Urothelium cell line (cell line): ENCODE measurements at places on chromosomes 11 and 22.

- peak; percentile 86 for DNase-seq
These were observed 1.5 kb downstream of the CASTOR1 start for GRCh38 chr22:30287648-30288418.

DNA sequence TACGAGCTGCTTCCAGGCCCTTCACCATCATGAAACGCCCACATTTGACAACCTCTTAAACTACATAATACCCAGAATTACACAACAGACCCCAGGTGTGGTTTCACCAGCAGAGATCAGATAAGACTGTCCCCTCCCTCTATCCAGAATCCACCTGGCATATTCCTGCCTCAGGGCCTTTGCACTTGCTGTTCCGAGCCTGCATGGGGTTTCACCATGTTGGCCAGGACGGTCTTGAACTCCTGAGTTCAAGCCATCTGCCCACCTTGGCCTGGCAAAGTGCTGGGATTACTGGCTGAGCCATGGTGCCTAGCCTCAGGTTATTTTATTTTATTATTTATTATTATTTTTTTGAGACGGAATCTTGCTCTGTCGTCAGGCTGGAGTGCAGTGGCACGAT lies 73.4 kb downstream of the FBXO7 start:
- no peak for DNase-seq

- DNase-seq: no peak
These were observed 121.6 kb downstream of the PAX6 start for GRCh38 chr11:31689559-31689958.

GRCh38 chr11:134468796-134469195 lies 56.8 kb upstream of the B3GAT1 start:
- DNase-seq: no peak

DNA sequence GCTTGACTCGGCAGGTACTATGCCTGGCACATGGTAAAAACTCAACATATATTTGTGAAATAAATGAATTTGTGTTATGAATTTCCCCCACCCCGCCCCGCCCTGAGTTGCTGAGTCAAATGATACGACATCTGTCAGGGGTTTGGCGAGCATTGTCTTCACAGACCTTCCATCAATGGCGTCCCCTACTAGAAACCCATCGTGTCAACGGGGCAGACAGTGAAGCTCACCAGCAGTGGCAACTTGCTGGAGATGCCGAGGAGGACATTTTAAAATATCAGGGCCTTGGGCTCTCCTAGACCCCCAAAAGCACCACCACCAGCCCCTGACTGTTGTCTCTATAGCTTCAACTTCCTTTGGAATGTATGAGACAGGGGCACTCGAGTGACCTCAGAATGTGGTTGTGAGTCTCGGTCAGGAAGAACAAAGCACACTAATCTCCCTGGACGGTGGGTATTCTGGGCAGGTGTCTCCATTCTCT lies 761 bp upstream of the NXF1 start:
- DNase-seq: no peak

GRCh38 chr11:27296497-27296896 lies 66.5 kb downstream of the CCDC34 start:
- peak; percentile 43 for DNase-seq

DNA sequence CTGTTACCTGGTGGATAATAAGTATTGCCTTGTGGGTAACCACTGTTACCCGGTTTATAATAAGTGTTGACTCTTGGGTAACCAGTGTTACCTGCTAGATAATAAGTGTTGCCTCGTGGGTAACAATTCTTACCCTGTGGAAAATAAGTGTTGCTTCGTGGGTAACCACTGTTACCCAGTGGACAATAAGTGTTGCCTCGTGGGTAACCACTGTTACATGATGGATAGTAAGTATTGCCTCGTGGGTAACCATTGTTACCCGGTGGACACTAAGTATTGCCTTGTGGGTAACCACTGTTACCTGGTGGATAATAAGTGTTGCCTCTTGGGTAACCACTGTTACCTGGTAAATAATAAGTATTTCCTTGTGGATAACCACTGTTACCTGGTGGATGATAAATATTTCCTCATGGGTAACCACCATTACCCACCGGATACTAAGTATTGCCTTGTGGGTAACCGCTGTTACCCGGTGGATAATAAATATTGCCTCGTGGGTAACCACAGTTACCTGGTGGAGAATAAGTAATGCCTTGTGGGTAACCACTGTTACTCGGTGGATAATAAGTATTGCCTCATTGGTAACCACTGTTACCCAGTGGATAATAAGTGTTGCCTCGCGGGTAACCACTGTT lies 8.7 kb upstream of the NXPE4 start:
- DNase-seq: no peak

GRCh38 chr22:38305471-38306448 lies 11.5 kb downstream of the CSNK1E start:
- no peak for DNase-seq

- no peak for DNase-seq
These were observed 55.8 kb upstream of the ARHGAP42 start for GRCh38 chr11:100631316-100631715.

DNA sequence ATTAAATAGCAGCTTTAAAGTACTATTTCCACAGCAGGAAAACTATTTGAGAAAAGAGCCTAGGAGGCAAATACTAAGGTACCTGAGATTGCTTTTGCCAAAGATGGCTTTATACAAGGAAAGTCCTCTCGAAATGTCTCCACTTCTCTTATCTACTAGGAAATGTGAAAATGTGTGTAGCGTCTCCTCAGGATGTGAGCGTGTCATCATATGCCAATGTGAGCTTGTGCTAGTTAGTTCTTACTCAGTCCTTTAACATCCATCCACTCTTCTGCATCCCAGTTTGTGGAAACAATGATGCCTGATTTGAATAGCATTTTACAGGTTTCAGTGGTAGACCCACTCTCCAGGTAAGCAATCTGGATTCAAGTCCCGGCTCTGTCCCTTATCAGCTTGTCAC lies 421.0 kb downstream of the DYNC2H1 start:
- DNase-seq: no peak

GRCh38 chr22:42805016-42805997 lies 51.8 kb downstream of the ARFGAP3 start:
- no peak for DNase-seq

DNA sequence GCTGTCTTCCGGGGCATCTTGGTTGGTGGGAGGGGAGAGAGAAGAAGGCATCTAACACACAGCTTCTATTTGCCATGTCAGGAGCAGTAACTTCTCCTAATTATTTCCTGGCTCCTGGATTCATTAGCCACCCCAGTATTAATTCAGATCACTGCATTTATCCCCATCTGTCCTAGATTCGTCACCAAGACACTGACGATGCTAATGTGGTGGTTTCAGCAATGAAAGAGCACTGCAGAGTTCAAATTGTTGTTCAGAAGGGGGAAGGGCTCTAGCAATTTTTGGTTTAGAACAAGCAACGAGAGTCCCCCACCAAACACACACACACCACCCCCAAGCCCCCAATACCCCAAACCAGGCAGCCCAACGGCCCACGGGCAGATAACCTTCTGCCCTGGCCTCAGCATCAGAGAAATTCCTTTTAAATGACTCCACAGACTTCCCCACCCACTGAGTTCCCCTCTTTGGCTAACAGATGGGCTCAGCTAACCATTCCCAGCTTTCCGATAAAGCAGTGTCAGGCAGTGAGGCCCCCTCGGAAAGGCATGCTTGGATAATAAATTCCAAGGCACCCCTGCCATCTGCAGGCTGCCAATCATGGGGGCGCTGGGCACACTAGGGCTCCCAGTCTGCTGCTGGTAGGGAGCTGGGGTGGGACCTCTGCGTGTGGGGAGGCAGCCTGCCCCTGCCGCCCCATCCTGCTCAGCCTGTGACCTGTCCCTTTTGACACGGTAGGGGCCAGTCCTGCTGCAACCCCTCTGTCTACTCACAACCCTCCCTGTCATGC lies 453.5 kb downstream of the MIAT start:
- peak; percentile 84 for DNase-seq

DNA sequence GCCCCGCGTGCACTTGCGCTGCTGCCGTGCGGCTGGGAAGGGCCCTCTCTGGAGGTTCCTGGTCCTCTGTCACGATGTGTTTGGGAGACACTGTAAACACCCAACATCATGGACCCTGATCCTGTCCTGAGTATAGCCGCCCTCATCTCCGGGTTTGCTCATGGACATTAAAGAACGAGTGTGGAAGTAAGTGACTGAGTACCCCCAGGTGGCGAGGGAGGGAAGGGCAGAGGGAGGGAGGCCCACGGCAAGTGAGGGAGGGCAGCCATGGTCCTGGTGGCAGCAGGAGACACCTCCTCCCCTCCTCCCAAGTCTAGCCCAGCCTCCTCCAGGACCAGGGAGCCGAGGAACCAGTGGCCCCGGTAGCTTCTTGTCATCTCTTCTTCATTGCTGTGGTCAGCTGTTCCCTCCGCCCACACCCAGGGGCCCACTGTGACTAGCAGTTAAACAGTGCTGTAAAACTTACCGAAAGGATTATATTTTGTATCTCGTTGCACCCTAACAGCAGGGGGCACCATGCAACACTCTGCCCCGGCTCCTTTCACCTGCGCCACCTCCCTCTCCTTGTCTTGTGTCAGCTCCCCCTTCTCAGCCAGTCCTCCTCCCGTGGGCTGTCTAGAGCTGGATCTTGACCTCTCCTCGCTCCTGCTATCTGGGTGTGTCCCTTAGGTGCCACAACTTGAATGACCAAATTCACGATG lies 566.5 kb upstream of the B3GAT1 start:
- DNase-seq: no peak

GRCh38 chr22:40578171-40578570 lies 58.3 kb downstream of the MRTFA start:
- no peak for DNase-seq

DNA sequence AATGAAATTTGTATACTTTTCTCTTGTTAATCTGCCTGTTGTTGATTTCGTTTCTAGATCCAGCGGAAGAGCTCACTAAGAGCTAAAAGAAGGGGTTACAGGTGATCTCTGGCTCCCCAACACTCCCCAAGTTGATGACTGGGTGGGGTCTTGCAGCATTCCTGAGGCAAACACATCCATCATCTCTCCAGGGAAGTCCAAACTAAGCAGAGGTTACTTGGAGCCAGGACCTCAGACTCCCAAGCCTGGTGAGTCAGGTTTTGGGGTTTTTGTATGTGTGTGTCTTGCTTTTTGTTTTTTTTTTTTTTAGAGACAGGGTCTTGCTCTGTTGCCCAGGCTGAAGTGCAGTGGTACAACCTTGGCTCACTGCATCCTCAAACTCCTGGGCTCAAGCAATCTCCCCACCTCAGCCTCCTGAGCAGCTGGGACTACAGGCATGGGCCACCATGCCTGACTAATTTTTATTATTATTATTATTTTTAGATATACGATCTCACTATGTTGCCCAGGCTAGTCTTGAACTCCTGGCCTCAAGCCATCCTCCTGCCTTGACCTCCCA lies 11.5 kb upstream of the RPS3 start:
- no peak for DNase-seq

GRCh38 chr11:88521799-88522201 lies 184.3 kb upstream of the CTSC start:
- no peak for DNase-seq
